Stimulated activated CD4-positive, alpha-beta T cell treated with anti-CD3 and anti-CD28 coated beads, TNF-alpha, amount 100 ng/mL, for 24 hours (primary cell): ENCODE measurements at places on chromosomes 2 and 18.

DNA sequence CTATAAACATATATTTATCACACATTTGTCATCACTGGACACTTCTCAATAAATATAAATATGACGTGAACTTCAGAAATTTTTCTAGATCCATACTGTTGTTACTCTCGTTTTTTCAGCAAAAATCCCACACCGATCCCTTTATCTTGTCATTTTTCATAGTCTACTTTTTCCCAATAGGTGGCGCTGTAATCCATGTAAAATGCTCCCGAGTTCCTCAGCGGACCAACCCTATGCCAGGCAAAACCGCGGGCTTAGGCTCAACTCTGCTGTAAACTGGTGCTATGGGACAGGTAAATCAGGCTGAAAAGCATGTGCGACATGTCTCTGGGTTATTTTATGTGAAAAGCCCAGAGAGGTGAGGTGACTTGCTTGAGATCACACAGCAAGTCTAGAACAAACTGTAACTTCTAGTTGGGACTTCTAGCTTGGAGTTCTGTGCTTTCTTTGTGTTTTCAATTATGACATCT, 104.0 kb downstream of the COBLL1 start:
- no peak for DNase-seq

DNA sequence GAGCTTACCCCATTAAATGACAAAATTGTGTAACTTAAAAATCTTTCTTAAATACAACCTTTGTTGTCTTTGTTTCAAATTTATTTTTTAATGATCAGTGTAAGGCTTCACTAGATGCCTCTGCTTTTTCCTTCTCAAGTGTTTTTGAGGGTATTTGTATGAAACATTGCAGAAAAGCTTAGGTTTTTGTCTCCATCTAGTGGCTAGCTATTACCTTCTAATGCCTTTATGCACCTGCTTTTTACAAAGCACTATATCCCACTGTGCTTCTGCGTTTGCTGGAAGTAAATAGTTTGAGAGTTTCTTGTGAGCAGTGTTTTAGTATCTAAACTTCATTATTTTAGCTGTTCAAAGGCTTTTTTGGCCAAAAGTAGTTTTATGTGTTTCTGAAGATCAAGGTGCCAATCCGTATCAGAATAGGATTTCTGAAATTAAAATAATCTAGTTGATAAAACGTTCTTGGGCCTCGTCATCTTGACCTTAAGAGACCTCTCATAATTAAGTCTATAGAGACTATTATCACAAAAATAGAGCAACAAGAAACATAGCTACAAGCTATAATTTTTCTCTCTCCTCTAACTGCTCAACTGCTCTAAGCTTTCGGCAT, 47.0 kb downstream of the IWS1 start:
- no peak for DNase-seq

- no peak for DNase-seq
Measured at GRCh38 chr2:17579605-17580318, 39.3 kb downstream of the VSNL1 start.

- DNase-seq, result no peak
Measured at GRCh38 chr2:209938906-209939305, 63.5 kb upstream of the RPE start.

DNA sequence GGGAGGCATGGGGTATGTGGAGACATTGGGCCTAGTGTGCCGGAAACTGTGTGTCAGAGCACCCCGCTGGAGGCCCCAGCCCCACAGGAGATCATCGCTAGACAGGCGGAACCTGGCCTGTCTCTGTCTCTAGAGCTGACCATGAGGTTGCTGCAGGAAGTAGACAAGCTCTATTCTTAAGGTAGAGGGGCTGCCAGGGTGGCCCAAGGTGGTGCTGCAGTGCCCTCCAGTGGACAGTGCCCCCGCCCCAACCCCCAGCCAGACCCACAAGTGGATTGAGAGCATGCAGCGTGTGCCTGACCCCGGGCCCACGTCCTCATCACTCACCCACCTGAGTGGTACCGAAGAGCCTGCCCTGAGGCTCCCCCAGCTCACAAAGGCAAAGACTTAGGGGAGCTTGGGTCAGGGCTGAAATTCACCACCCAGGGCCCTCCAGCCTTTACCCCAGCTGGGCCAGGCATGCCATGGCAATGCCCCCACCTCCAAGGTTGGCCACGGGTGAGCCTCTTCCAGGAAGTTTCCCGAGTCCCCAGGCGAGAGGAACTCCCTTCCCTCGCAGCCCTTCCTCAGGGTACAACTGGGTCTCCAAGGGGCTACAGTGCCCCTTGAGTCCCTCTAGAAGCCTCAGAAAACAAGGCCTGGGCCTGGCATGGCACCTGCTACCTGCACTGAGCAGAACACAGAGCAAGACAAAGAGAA, 155.0 kb downstream of the TTC32 start:
- DNase-seq, result no peak

GRCh38 chr2:150552041-150552820, 64.8 kb upstream of the RND3 start:
- DNase-seq, result no peak

DNA sequence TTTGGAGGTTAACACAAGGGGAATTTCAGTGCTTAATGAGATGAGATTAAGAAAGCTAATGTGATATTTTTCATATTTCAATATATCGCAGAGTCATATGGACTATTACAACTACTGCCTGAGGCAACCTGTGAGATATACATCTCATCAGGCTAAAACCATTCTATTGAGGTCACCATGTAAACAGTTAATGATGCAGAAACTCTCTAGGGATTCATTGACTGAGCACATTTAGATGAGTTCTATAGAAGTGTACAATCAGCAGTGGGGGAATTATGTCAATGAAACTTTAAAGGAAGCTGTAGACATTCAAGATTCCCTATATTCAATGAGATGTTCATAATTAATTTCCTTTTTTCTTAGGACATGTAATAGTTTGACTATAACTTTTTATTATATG, 687.4 kb upstream of the SYT4 start:
- no peak for DNase-seq

GRCh38 chr2:128438586-128438985, 119.9 kb upstream of the HS6ST1 start:
- DNase-seq, result no peak

DNA sequence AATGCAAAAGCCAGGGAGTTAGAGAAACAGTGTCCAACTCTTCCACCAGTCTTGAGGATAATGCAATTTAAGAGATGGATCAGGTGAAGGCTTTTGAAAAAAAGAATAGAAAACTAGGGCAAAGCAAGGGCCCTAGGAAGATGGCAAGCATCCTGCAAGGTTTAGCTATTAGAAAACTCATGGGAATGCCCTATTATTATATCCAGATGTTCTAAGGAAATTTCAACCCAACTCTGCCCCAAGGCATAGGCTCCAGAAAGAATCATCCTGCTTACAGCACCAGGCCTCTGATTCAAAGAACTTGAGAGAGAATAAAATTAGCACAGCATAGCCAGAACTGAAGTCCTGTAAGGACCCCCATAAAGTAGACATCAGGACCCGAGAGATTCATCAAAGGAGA, 68.1 kb downstream of the EN1 start:
- DNase-seq, result no peak

DNA sequence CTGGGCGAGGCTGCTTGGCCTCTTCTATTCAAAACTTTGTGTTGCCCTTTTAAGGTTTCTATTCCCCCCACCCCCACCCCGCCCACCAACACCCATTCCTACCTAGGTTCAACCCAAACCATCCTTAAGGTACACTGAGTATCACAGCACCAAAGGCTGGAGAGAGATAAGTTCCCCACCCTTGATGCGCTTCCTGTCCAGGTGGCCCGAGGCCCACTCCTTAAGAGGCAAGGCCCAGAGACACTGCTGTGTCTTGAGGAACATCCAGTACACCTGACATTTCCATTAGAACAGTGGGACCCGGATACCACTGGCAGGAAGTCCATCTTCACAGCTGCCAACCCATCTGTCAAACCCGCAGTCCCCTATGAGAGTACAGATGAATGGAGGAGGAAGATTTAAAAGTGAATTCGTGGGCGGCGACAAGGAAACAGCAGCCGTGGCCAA, 277 bp upstream of the INPP1 start:
- DNase-seq, result no peak

DNA sequence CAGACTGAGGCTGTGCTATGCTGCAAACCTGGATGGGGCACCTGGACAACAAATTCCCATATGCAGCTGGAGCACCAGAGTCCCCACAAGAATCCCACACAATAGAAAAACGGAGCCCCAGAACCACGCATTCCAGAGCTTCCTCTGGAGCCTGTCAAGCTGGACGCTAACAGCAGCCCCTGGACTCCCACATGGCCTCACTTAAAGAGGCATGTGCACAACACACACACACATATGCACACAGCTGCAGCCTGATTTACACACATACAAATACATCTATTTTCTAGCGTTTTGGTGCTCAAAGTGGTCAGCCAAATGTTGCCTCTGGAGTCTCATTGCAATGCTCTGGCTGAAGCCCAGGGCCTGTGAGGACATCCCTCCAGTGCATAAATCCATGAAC, 632.7 kb upstream of the ID2 start:
- no peak for DNase-seq

GRCh38 chr2:17930773-17931172, 52.3 kb downstream of the KCNS3 start:
- no peak for DNase-seq

DNA sequence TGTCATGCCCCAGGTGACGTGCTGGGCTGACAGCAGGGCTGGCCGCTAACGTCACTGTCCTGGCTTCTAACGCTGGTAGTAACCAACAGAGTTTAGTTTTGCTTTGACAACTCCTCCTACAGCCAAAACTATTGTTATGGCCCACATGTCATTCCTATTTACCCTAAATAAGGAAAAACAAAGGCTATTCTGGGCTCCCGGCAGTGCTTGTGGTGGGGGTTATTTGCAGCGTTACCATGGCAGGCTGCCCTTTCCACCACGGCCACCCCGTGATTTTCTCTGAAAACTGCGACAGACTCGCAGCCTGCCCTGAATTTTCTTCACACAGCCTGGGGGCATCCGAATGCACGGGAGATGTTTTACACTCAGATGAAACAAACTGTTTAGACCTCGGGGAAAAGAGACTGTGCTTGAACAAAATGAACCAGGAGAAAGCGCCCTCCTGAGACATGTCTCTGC, 115.2 kb downstream of the FAM210A start:
- no peak for DNase-seq

DNA sequence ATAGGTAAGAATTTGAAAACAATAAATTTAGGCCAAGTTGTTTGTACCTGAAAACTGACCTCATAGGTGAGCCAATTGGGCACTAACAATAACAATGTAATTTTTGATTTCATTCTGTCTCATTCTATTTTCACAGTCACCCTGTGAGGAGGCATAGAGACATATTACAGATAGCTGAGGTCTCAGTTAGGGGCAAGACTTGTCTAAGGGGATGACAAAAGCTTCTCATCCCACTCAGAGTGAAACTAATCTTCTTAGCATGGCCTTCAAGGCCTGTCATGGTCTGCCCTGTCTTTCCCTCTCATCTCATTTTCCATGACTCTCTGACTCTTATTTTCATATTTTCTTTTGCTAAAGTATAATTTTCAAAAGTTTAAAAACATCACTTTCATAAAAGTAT, 562.0 kb upstream of the TNP1 start:
- DNase-seq, result no peak

- DNase-seq, result no peak
Measured at GRCh38 chr2:171226461-171226860, 65.8 kb upstream of the TLK1 start.
